ENCODE measurements at places on chromosomes 4 and X.

DNA sequence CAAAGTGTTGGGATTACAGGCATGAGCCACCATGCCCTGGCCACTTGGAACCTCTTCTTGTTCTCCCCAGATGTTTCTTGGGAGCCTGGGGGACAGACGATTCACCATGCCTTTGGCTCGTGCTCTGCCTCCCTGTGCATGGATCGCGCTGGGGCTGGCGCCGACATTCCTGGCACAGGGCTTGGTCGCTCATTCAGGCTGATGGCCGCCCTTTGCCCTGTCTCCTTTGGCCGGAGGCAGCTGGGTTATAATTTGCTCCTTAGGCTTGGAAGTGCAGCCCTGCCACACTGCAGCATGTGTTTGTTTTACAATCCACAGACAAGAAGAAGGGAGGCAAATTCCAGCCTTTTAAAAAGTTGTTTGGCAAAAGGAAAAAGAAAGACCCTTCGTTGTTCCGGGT lies 115.3 kb downstream of the AASDH start:
- DNase-seq = no peak

DNA sequence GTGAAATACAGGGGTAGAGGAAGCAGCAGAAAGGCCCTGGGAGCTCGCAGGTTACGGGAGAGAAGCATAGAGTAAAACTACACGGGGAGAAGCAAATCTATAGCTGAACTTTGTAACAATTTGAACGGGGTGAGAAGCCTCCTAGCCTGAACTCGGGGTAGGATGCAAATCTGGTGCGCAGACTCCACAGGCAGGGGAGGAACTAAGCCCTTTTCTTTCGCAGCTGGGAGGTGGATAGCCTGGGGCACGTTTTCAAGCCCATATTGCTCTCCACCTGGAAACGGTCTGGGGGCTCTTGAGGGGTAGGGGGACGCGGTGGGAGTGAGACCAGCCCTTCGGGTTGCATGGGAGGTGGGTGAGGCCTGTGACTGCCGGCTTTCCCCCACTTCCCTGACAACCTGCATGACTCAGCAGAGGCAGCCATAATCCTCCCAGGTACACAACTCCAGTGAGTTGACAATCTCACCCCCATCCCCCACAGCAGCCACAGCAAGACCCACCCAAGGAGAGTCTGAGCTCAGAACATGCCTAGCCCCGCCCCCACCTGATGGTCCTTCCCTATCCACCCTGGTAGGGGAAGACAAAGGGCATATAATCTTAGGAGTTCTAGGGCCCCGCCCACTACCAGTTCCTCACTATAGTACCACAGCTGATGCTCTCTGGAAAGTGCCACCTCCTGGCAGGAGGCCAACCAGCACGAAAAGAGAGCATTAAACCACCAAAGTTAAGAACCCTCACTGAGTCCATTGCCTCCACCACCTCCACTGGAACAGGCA lies 29.9 kb downstream of the SOWAHB start:
- DNase-seq = no peak

- no peak for DNase-seq
Observed at GRCh38 chrX:108397627-108398391, 40.4 kb downstream of the COL4A6 start.

DNA sequence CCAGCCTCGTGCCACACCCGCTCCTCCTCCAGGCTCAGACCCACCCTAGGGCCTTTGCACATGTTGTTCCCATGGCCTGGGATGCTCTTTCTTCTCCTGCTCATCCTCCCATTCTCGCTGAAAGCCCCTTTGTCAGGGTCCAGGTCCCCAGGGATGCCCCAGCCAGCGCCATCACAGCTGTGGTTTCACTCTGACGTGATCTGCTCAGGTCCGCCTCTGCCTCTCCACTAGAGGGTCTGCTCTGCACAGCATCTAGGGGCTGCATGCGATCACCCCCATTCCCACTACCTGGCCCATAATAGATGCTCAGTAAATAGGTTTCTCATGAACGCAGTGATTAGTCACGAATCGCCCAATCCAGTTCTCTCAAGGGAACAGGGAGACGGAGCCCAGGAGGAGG lies 222.5 kb downstream of the AFAP1 start:
- no peak for DNase-seq

- no peak for DNase-seq
Observed at GRCh38 chrX:2863646-2864045, 34.9 kb downstream of the GYG2 start.

DNA sequence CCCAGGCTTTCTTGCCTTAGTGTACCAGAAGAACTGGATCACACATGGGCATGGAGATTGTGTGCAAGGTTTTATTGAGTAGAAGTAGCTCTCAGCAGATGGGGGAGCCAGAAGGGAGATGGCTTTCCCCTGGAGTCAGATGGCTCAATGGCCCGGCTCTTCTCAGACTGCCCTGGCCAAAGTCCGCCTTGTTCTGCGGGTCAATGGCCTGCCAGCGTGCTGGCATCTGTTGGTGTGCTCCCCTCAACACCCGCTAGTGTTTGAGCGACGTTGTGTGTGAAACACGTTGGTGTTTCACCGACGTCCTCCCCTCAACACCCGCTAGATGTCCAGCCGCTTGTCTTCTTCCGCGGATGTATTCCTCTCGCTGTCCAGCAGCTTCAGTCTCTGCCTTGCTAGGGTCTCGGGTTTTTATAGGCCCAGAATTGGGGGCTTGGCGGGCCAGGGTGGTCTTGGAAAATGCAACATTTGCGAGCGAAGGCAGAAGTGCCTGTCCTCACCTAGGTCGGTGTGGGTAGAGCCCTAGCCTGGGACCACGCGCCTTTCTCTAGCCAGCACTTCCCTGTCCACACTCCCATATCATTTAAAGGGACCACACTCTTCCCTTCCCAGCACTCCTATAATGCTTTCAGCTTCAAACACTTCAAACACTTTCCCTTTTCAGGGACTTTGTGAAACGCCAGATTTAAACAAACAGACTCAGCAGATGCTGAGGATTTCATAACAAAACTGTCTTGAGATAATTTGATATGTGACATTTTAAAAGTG lies 21.1 kb upstream of the PRKG2 start:
- DNase-seq = no peak

Data from T-helper 2 cell (primary cell).